Left kidney (tissue), 8 donors: ENCODE measurements at places on chromosomes 12 and 14.

- DNase-seq: no peak
Measured at GRCh38 chr12:57740656-57741412, 2.3 kb upstream of the AGAP2 start.

GRCh38 chr14:31080056-31080455, 53.9 kb upstream of the STRN3 start:
- no peak for DNase-seq

- no peak for DNase-seq
Measured at GRCh38 chr12:25276199-25276937, 25.6 kb upstream of the KRAS start.

DNA sequence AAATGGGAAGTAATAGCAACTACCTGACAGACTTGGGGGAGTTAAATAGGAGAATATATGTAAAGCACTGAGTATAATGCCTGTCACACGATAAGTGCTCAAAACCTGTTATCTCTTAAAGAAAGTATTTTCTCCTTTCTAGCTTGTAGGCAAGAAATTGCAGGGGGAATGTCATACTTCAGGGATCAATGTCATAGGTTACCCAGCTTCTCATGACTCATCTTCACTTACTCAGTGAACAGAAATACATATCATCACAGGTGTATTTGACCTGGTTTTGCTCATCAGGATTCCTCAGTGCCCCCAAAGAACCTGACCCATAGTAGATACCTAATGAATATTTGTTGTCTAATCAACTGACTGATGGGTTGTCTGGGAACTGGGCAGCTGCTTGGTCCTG, 285.0 kb upstream of the ATP2B1 start:
- DNase-seq: no peak

- DNase-seq: no peak
Measured at GRCh38 chr12:8034802-8035201, 2.3 kb downstream of the FOXJ2 start.

DNA sequence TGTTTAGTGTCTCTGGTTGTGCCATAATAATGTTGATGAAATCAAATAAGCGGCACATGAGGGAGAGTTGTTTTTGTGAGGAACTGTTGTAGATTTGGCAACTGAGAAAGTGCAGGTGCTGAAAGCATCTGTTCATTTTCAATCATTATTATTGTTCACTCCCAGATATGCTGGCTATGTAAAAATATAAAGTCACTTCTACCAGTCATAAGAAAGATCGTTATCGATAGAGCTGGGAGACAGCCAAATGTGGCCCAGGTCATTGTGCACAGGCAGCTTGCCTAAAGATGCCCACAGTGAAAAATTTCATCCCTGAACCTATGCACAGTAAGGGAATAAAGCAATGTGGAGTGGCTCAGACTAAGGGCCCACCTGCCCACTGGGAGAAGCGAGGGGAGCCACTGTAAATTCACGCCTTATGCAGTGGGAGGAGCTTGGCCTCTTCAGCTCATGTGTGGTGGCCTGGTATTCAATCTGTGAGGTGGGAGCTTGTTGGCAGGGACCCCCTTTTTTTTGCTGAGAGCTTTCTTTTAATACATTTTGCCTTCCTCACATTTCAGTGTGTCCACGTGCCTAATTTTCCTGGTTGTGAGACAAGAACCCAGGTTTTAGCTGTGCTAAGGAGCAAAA, 1490.8 kb upstream of the TMEM132C start:
- no peak for DNase-seq

DNA sequence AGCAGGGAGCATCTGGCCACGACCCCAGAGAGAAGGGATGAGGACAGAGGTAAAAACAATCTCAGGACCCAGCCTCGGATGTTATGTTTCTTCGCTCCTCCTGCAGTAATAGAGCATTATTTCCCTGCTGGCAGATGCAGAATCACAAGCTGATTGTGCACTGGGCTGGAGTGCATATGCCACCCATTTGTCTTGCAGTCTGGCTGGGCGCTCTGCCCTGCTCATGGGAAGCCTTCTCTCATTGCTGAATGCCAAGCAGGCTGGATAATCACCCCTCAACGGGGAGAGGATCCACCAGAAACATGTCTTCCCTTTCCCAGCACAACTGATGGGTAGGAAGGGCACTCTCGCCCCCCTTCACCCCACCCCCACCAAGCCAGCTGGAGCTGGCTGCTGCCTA, 8.5 kb upstream of the VASH1 start:
- no peak for DNase-seq

GRCh38 chr12:63777340-63777739, 2.4 kb upstream of the RXYLT1 start:
- DNase-seq: no peak

DNA sequence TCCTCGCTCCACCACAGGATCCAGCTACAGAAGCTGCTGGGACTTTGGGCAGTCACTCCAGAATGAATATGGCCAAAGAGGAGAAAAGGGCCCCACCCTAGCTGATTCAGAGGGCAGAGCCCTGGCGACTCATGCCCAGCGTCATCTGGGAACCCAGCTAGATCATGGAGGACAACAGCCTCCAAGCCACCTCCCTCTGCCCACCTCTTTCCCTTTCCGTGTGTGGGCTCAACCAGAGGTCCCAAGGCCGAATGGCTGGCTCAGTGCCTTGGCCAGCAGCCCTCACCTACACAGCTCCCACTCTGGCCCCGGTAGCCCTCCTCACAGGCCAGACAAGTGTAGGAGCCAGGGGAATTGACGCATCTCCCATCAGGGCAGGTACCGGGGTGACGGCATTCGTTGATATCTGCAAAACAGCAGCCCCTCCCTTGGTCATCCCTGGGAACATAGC, 17.4 kb downstream of the ISCA2 start:
- no peak for DNase-seq

- no peak for DNase-seq
Measured at GRCh38 chr12:125549836-125550235, 484.6 kb downstream of the AACS start.

DNA sequence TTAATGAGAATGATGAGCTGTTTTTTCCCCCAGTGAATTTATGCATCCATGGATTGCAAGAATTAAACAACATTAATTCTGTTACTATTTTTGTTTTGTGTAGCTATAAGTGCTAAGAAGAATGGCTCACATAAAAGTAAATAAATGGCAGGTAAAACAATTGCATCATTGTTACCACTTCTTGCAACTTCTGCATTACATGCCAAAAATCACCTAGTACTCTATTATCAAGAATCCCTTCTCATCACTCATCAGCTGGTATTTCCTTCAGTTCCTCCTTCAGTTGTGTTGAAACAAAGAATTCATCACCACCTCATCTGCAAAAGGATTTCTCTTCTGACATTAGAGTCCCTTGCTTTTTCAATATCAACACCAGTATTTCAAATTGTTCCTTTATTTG, 773 bp downstream of the A2M start:
- DNase-seq: no peak

DNA sequence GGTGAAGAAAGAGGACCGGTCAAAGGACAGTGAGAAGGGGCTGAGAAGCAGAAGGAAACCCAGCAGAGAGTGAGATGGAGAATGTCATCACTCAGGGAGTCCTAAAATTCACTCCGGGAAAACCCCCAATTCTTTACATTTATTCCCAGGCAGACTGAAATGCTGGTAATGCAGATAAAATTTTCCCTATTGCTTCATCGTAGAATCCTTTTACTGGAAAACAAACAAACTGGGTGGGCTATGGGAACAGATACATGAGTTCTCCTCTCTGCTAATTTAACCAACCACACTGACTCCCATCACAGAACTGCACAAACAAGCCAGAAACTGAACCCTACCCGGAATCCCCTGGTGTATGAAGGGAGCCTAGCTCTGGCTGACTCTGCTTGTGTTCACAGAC, 20.9 kb downstream of the HEBP1 start:
- DNase-seq: no peak

DNA sequence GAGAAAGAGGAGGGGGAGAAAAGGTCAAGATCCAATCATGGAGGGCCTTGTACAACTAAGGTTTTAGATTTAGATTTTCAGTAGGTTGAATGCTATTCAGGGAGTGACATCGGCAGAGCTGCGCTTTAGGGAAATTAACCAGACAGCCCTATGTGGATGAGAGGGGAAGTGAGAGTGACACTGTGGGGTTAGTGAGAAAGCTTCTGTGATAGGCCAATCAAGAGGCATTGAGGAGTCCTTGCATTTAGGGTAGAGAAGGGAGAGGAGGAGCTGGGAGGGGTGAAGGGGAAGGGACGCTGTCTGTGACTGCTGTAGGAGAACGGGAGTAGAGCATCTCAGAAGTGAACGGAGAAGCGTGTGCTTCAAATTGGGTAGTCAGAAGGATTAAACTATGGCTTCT, 3.4 kb downstream of the HSD17B6 start:
- no peak for DNase-seq

DNA sequence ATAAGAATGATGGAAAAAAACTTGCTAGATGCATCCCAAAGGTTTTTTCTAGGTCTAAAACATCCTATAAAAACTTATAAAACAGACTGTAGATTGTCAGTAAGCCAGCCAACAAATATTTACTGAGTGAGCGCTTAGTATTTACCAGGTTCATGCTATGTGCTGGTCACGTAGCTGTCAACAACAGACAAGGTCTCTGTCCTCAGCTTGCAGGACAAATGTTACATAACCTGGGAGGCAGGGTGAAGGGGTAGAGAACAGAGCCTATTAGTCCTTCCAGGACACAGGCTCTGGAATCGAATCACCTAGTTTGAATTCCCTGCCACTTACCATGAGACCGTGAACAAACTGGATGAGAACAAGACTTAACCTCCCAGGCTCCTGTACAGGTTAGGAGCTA, 6.4 kb downstream of the NFYB start:
- DNase-seq: no peak

GRCh38 chr12:4178424-4179170, 95.0 kb upstream of the CCND2 start:
- DNase-seq: no peak

- DNase-seq: no peak
Measured at GRCh38 chr12:24054416-24054815, 104.9 kb upstream of the SOX5 start.

- no peak for DNase-seq
Measured at GRCh38 chr12:124410354-124411175, 115.7 kb downstream of the RFLNA start.

DNA sequence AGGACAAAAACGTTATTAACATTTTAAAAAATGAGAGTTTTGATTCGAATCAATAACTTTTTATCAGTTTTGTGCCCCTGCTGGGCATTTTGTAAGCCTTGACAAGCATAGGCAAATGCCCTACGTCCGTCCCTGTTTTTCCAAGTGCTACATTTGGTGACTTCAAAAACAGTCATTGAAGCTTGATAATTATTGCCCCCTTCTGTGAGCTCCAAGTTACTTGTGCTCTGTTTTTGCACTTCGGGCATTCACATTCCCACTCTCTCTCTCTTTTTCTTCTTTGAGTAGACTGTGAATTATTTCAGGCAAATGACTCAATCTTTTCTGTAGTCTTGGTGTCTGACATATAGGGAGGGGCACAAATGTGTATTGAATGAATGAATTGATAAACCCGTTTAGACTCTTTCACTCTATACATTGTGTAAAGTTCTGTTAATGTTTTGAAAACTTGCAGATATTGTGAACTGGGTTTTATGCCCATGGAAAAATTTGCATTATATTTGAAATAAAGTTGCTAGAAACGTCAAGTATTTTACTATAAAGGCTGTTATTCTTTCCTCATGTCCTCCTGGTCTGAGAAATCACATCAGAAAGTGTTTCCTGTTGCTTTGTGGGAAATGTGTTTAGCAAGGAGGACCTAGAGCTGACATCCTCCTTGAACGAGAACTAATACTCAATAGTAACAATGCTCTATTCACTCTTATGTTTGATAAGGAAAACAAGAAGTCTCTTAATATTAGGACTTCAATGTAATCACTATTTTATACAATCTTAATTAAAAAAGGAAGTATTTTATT, 1.4 kb downstream of the APAF1 start:
- DNase-seq: peak; percentile 19

GRCh38 chr14:68391311-68392014, 401.4 kb downstream of the ZFP36L1 start:
- DNase-seq: peak; percentile 65

GRCh38 chr12:12353807-12354206, 3.1 kb upstream of the BORCS5 start:
- DNase-seq: no peak

GRCh38 chr12:56122637-56123036, 4.6 kb downstream of the ZC3H10 start:
- DNase-seq: no peak

GRCh38 chr14:67722293-67722692, 20.6 kb downstream of the RDH12 start:
- no peak for DNase-seq

DNA sequence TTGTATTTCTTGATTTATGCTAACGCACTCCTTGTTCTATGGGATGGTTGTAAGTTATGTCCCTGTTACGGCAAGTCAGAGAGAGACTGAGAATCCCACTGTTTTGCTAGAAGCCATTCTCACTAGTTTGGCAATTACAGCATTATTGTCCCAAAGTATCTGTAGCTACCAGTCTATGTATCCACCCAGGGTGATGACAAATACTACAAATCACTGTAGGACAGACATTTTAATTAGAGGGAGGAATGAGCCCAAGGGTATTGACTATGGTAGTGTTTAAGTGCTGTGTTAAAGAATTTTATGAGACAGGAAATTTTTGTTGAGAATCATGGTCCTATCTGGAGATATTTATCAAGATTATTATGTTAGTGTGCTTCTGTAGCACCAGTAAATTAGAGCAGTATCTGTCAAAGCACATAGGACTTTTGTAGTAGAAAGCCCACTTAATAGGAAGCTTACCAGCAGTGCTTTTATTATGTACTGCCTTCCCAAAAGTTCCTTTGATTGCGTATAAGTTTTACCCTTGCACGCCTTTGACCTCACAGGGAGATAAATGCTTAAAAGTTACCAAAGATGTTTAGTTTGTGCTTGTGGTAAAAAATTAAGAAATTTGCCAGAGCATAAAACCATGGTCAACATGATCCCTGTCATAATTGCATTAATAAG, 10.7 kb downstream of the PRKCH start:
- DNase-seq: no peak

DNA sequence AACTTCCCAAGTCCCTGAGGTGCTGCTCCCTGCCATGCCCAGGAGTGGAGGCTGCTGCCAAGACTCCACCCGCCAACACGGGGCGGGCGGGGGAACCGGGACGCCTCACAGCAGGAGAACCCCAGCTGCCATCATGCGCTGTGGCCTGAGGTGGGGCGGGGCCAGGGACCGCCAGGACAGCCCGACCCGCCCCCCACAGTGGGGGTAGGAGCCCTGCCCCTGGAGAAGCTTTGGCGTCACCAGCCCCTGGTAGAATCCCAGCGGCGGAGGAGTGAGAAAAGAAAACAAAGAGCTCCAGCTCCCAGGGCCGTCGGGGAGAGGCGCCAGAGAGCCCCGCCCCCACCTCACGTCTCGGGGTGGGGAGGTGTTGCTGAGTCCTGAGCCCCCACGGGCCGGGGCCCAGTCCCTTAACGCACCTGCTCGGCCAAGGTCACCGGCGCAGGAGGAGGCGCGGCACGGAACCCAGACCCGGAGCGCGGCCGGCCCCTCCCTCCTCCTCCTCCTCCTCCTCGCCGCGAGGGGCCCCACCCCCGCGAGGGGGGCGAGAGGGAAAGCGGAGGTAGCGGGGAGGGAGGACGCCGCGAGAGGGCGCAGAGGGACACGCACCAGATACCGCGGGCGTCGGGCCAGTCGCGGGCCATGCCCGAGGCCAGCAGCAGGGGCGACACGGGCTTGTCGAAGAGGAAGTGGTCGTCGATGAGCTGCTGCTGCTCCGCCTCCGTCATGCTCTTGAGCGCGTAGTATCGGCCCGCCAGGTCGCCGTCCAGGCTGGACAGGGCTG, 1.8 kb downstream of the CKB start:
- peak; percentile 71 for DNase-seq
